Aorta (tissue), 5 donors: ENCODE measurements at places on chromosomes 2 and 18. TPM values are rescaled to one million over a fixed set of nuclear protein-coding genes. Genes with fewer than 3 reads are reported as not detected.
A peak's percentile ranks its signal among the peaks of the same experiment; 100 is the strongest.

GRCh38 chr2:127463155-127463991, 45.1 kb downstream of the PROC start:
- no peak for DNase-seq
- no peak overlapping the region for H3K27ac ChIP-seq

The RETSAT gene
- total RNA-seq: 23.8 TPM

The PLGLB2 gene
- 2.5 TPM for total RNA-seq

The ZSWIM2 gene
- not detected for total RNA-seq

The HOXD3 gene
- 9.8 TPM for total RNA-seq

DNA sequence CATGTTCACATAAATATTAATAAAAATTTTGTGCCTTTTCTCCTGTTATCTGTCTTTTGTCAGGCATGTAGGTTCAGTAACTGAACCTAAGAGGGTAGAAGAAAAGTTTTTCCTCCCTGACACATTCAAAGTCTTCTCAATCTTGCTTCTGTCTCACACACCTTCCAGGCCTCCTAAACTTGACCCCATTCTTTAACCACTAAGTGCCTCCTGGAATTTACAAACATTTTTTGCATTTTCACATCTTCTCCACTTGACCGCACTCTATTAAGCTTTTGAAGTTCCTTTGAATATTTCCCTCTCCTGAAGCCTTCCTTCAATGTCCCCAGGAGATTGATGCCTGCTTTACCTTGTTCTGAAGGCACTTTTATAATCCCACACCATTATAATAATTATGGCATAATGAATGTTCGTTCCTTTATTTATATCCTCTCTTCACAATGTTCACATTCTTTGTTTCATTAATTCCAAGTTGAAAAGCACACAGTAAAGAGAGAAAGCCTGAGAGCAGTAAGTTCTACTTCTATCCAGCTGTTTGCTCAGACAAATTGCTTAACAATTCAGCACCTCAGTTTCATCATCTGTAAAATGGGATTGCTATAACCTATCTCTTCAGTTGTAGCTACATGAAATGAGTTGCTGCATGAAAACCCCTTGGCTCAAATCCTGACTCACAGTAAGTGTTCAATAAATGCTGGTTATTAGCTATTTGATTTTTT, 184.8 kb upstream of the KLHL29 start:
- no peaks in the 10 kb centered on the region for H3K36me3 ChIP-seq
- H3K4me1 ChIP-seq: no peaks in the 10 kb centered on the region
- DNase-seq: no peak

DNA sequence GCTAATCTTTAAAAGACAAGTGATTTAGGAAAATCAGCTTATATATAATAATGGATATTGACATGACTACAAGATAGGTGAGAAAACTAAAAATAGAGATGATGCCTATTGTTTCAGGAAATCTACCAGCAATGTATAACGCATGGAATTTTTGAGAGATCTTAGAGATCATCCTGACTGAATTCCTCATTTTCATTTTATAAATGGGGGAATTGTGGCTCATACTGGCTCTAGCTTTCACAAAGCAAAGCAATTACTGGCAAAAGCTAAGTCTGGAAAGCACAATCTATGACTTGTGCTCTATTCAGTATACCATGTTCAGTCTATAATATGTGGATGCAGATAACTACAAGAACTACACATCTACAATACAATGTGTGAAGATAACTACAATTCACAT, 51.9 kb upstream of the FANCL start:
- no peaks in the 10 kb centered on the region for H3K27me3 ChIP-seq
- H3K36me3 ChIP-seq: no peaks in the 10 kb centered on the region
- no peak overlapping the region for H3K27ac ChIP-seq
- no peak overlapping the region for H3K4me3 ChIP-seq
- H3K4me1 ChIP-seq: no peaks in the 10 kb centered on the region
- DNase-seq: no peak

The CRYGD gene
- not detected for total RNA-seq

DNA sequence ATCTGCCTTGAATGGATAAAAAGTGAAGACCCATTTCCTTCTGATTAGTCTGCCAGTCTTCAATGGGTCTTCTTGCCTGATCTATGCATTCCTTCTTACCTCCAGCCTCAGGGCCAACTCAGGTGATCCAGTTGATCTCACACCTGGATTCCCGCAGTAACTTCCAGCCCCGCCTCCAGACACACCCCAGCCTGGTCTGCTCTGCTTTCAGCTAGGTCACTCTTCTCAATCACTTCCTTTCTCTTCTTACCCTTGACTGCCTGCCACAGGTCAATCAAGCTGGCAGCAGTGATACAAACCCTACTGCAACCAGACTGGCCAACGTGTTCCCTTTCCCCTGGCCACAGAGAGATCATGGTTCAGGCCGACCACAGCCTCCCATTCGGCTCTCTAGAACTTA, 263.6 kb downstream of the ZNF516 start:
- H3K4me1 ChIP-seq: no peaks in the 10 kb centered on the region
- no peaks in the 10 kb centered on the region for H3K36me3 ChIP-seq
- H3K4me3 ChIP-seq: no peak overlapping the region
- H3K27me3 ChIP-seq: no peaks in the 10 kb centered on the region
- no peak for DNase-seq

DNA sequence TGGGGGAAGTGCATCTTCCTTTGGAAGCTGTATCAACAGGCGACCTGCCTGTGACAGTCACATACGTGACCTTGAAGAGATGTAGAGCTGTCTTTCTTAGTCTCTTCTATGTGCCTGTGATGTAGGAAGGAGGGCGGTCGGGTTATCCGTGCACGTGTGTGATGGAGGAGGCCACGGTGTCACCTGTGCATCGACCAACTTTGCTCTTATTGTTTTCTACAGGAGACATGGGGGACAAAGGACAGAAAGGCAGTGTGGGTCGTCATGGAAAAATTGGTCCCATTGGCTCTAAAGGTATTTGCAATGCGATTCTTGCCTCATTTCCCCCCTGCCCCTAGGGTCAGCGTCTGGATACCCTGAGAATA, 20.7 kb upstream of the ALLC start:
- no peak overlapping the region for H3K27ac ChIP-seq
- no peaks in the 10 kb centered on the region for H3K27me3 ChIP-seq
- DNase-seq: peak; percentile 12
- H3K4me3 ChIP-seq: no peak overlapping the region
- no peaks in the 10 kb centered on the region for H3K4me1 ChIP-seq

GRCh38 chr2:88626171-88627054, 851 bp downstream of the EIF2AK3 start:
- H3K4me3 ChIP-seq: peak overlapping the region; percentile 55
- no peaks in the 10 kb centered on the region for H3K36me3 ChIP-seq
